ENCODE measurements at places on chromosomes 12 and 14. TPM values are rescaled to one million over a fixed set of nuclear protein-coding genes. Genes with fewer than 3 reads are reported as not detected.

IL26 gene
- total RNA-seq, result not detected

RAB15 gene
- 1.2 TPM for total RNA-seq

CHGA gene
- 455 TPM for total RNA-seq

ASCL1 gene
- not detected for total RNA-seq

UBE3B gene
- 104 TPM for total RNA-seq

FSCB gene
- not detected for total RNA-seq

DNA sequence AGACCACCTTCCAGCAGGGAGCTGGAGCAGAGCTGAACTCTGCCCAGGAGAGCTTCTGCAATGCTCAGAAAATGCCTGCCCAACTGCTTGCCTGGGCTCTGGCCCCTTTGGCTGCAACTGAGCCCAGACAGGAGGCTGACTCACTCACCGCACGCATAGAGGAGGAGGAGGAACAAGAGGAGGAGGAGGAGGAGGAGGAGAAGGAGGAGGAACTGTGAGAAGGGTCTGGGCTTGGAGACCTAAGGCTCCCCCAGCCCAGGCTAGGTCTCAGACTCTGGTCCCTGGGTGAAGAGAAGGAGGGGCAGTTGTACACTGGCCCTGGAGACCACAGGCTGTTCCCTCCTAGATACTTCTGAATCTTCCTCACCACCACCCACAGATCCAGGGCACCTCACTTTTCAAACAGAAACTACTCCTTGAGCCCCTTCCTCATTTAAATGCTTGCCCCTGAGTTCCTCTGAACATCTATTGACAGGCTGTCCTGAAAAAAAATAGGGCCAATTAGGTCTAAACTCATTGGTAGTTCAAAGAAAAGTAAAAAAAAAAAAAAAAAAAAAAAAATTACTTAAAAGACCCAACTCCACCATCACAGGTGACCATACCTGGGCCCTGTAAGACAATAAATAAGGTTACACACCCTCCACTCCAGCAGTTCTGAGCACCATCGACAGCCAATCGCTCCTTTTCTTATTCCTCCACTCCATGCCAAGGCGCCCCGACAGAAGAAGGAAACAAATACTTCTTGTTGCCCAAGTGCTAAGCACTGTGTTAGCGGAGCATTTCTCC, 674 bp downstream of the VDR start:
- H3K4me3 ChIP-seq, result peak overlapping the region; percentile 68
- H3K27ac ChIP-seq, result peak overlapping the region; percentile 88
- peak; percentile 66 for DNase-seq
- H3K27me3 ChIP-seq, result no peaks in the 10 kb centered on the region

DNA sequence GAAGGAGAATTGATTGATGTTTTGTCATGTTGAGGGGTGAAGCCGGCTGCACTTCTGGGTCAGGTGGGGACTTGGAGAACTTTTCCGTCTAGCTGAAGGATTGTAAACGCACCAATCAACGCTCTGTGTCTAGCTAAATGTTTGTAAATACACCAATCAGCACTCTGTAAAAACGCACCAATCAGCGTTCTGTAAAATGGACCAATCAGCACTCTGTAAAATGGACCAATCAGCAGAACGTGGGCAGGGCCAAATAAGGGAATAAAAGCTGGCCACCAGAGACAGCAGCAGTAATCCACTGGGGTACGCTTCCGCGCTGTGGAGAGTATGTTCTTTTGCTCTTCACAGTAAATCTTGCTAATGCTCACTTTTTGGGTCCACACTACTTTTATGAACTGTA, 384.1 kb downstream of the FOXG1 start:
- H3K4me3 ChIP-seq, result no peak overlapping the region
- H3K27ac ChIP-seq, result no peak overlapping the region
- no peak for DNase-seq
- no peaks in the 10 kb centered on the region for H3K36me3 ChIP-seq
- H3K27me3 ChIP-seq, result no peaks in the 10 kb centered on the region

DNA sequence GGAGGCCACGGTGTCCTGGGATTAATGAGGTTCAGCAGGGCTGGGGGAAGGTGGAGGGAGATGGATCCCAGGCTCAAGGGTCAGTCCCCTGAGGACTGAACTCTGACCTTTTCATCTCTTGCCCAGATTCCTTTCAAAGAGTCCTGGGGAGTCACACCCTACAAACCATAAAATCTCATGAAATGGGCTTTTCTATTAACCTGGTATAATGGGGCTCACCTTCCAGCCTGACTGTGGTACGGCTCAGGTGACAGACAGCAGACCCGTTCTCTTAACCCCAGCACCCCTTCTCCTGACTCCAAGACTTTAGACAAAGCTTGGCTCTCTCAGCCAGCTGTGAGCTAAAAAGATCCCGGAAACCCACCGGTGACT, 268.2 kb downstream of the ADGRD1 start:
- DNase-seq, result no peak
- H3K36me3 ChIP-seq, result no peaks in the 10 kb centered on the region
- peaks cover 64% of the 10 kb centered on the region for H3K27me3 ChIP-seq
- H3K27ac ChIP-seq, result no peak overlapping the region

DNA sequence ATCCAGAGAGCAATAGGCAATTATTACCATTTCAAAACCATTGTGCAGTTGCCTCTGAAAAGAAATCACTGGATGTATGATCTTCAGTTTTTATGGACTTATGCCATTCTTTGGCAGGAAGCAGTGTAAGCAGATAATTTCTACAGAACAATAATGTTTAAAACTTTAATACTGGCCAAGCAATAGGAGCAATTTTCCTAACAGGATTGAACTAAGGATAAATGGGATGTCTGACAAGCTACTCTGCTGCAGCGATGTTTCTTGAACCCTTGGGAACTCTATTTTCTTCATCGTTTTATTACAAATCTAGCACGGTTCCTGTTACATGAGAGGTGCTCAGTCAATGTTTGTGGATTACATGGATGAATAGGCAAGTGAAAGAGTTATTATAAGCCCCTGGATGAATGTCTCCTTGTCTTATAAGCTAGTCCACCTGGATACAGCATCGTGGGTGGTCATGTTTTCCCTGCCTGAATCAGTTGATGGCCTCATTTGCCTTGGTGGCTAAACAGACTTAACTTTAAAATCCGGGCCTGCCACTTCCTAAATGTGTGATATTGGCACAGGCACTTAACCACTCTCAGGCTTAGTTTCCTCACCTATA, 68.2 kb upstream of the MDM1 start:
- no peaks in the 10 kb centered on the region for H3K27me3 ChIP-seq
- peaks cover 9% of the 10 kb centered on the region for H3K4me1 ChIP-seq
- H3K4me3 ChIP-seq, result no peak overlapping the region
- DNase-seq, result no peak
- no peak overlapping the region for H3K27ac ChIP-seq

GRCh38 chr14:34700622-34701130, 13.7 kb downstream of the CFL2 start:
- H3K4me3 ChIP-seq, result no peak overlapping the region
- no peak for DNase-seq
- no peaks in the 10 kb centered on the region for H3K27me3 ChIP-seq
- peaks cover 3% of the 10 kb centered on the region for H3K4me1 ChIP-seq

- H3K36me3 ChIP-seq, result peaks cover 7% of the 10 kb centered on the region
- DNase-seq, result no peak
- H3K4me3 ChIP-seq, result peak overlapping the region; percentile 91
- peak overlapping the region; percentile 99 for H3K27ac ChIP-seq
- H3K27me3 ChIP-seq, result no peaks in the 10 kb centered on the region
- H3K4me1 ChIP-seq, result peaks cover 40% of the 10 kb centered on the region
Observed at GRCh38 chr12:106248846-106249371, 1.1 kb upstream of the CKAP4 start.

GRCh38 chr14:76257111-76257803, 105.5 kb downstream of the GPATCH2L start:
- no peak overlapping the region for H3K4me3 ChIP-seq
- H3K27me3 ChIP-seq, result no peaks in the 10 kb centered on the region
- H3K27ac ChIP-seq, result no peak overlapping the region
- DNase-seq, result no peak

DNA sequence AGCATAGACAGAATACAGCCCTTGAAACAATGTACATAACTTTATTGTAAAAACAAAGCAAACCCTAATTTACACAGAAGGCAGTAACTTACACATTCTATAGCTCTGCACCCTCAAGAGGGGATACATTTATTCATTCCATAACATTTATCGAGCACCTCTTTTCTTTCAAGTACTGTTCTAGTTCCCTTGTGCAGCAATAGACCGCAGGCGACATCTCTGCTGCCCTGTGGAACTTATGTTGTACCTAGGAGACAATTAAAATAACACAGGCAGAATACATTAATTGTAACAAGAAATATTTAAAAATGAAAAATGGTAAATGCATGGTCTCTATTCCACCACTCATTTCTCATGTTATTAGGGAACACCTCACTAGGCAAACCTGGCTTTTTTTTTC, 1.4 kb upstream of the ARHGDIB start:
- H3K4me1 ChIP-seq, result no peaks in the 10 kb centered on the region
- no peaks in the 10 kb centered on the region for H3K27me3 ChIP-seq
- no peak overlapping the region for H3K4me3 ChIP-seq
- H3K27ac ChIP-seq, result peak overlapping the region; percentile 69

- no peak for DNase-seq
- no peaks in the 10 kb centered on the region for H3K4me1 ChIP-seq
- no peak overlapping the region for H3K4me3 ChIP-seq
Observed at GRCh38 chr12:41943671-41944070, 201.0 kb downstream of the GXYLT1 start.

DNA sequence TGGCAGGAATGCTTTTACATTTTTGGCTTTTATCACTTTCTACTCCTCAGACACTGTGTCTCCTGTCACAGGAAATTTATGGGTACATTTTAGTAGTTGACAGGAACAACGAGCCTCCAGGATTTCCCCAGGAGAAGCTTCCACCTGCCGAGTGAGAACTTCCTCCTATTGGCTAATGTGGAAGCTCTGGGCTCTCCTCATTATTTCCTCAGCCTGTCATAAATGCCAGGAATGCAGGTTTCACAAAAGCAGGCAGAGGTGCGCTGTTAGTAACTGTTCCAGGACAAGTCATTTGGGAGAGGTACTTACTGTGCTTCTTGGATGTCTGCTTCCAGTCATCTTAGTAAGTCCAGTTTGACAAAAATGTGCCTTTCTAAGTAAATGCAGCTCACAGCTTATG, 19.1 kb upstream of the DCP1B start:
- no peak overlapping the region for H3K4me3 ChIP-seq
- DNase-seq, result no peak
- no peaks in the 10 kb centered on the region for H3K27me3 ChIP-seq
- peaks cover 2% of the 10 kb centered on the region for H3K4me1 ChIP-seq
- H3K27ac ChIP-seq, result no peak overlapping the region

All from stomach (tissue), 19 donors.